Activated T-helper 17 cell treated with anti-CD3 and anti-CD28 coated beads, Interleukin-2, amount 50 U/mL, for 72 hours (primary cell): ENCODE measurements at places on chromosomes 3 and 15. TPM values are rescaled to one million over a fixed set of nuclear protein-coding genes. Genes with fewer than 3 reads are reported as not detected.

DNA sequence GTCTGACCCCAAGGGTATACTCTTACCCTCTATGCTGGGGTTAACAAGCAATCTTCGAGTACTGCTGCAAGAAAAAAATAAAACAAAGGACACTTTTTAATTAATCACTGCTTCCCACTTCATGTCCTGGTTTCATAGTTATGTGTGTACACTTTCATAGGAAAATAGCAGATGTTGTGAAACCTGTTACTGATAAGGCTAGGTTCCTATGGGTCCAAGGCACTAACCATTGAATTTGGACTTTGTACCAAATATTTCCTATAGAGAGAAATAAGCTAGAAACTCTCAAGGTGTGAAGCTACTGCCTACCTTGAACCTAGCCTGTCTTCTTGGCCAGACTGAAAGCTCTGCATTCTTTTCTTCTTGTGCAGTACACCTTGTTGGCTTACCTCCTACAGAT lies 14.6 kb upstream of the GPR160 start:
- ATAC-seq, result no peak

Gene CFAP20DC
- total RNA-seq, result 1.8 TPM

DNA sequence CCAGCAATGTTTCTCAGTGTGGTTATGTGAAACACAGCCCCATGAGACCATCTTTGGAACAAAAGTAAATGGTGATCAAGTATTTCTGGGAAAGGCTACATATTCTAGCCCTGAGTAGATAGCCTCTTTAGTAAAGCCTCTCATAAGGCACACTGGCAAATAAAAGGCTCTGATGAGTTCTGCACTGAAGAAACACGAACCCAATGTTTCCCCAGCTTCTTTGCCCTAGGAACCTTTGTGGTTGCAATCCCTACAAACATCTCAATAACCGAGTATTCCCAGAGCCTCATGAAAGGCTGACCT lies 41.8 kb downstream of the RAB6B start:
- ATAC-seq, result no peak

Gene GPR176
- 0.09 TPM for total RNA-seq
